Head of caudate nucleus (tissue), 42 donors: ENCODE measurements at places on chromosomes 5 and 9.

DNA sequence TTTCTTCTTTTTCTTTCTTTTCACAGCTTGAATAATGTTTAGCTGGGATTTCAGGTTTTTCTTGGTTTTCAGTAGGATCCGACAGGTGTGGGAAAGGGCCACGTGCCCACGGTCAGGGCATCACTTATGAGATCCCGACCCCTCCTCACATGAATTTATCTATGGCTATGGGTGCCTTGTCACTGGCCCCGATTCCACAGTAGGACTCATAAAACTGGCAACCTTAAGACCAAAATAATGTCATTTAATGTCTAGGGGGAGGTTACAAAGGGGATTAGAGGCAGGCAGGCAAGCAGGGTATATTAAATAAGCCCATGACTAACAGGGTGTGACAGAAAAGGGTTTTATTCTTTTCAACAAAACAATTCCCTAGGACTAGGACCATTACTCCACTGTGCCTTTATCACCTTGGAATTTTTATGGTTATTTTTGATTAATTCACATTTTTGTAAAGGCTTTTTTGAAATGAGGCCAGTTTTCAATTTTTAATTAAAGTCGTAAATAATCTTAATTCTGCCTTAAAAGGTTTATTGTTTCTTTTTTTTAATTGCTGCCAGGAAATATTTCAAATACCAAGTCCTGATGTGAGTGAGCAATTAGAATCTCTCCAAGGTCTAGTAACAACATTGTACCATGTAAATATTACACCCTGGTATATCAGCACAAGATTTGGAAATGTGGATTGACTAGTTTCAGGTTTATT is 370.4 kb downstream of the GLIS3 start:
- DNase-seq = no peak

- no peak for DNase-seq
These were observed 277.9 kb upstream of the IRX2 start for GRCh38 chr5:3029396-3029795.

- no peak for DNase-seq
These were observed 923 bp downstream of the SPATA6L start for GRCh38 chr9:4665357-4665756.

DNA sequence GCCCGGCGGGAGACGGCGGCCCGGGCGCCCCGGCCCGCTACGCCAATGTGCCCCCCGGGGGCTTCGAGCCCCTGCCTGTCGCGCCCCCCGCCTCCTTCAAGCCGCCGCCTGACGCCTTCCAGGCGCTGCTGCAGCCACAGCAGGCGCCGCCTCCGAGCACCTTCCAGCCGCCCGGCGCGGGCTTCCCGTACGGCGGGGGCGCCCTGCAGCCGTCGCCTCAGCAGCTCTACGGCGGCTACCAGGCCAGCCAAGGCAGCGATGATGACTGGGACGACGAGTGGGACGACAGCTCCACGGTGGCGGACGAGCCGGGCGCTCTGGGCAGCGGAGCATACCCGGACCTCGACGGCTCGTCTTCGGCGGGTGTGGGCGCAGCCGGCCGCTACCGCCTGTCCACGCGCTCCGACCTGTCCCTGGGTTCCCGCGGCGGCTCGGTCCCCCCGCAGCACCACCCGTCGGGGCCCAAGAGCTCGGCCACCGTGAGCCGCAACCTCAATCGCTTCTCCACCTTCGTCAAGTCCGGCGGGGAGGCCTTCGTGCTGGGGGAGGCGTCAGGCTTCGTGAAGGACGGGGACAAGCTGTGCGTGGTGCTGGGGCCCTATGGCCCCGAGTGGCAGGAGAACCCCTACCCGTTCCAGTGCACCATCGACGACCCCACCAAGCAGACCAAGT is 723 bp downstream of the SNX18 start:
- DNase-seq = peak; percentile 45

- DNase-seq = peak; percentile 3
These were observed 48.2 kb downstream of the ROPN1L start for GRCh38 chr5:10489810-10490426.

DNA sequence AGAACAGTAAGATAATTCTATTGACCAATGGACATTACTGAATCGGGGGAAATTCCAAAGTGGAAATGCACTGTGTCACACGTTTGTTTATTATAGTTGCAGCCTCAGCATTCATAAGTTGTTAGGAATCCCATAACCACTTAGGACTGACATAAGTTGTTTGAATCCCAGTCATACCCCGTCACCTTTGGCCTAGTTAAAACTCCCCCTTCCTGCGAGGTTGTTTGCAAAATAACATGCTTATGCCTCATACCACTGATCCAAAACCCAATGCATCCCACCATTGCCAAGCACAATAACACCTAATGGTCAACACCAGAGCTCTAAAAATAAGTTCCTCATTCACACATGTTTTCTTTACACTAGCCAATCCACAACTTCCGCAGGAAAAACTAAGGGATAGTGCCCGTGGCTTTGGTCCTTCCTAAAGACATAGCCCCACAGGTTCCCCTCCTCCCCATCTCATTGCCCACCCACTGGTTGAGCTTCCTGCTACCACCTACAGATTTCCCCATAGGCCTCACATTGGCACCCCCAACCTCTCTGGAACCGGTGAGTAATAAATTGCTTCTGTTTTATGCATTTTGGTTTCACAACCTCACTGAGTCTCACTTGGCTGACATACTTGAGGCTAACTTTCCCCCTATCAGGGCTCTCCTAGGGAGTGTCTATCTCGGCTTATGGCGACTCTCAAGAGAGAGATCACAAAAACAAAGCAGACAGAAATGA is 42.3 kb upstream of the MUSK start:
- no peak for DNase-seq

DNA sequence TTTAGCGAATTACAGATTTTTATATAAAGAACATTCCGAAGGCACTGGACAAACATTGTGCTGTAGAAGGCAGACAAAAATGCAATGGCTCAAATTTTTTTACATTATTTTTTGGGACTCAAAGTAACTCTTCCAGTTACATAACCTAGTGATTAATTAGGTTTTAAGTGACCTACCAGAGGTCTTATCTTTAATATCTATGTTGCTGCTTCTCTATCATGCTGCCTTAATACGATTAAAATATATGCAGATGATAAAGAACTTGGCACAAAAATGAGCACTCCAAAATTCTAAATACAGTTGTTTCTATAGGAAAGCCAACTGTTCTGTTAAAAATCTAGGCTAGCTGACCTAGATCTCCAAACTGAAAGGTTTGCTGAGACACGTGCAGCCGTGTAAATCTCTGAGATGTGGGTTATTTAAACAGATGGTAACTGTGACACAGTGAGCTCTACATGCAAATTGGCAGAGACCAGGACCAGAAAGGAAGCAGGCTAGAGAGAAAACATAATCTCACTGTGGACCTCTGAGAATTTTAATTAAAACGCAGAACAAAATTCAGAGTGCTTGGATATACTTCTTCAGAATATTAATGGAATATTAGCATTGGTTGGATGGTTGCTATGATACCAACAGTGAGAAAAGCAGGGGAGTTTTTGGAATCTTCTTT is 56.2 kb downstream of the CAMK4 start:
- peak; percentile 36 for DNase-seq

- DNase-seq = no peak
These were observed 1.4 kb downstream of the OTULIN start for GRCh38 chr5:14665949-14666348.

GRCh38 chr9:81680506-81680905 is 8.8 kb downstream of the TLE1 start:
- no peak for DNase-seq

- DNase-seq = peak; percentile 52
These were observed 19.8 kb downstream of the IFT74 start for GRCh38 chr9:26975728-26976707.

DNA sequence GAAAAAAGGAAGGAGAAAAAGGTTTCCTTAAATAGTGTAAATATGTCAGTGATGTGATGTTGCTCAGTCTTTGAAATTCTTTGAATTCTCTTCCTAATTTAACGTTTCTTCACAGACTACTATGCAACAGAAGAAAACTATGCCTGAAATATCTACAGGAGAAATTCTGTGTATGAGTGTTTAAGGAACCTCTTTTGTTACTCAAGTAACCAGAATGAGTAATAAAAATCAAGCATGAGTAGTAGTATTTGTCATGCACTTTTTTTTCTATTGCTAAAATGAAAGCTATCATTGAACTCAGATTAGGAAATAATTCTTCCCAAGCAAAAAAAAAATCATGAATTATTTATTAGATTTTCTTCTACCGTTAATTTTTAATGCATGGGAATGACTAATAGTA is 20.3 kb upstream of the THG1L start:
- DNase-seq = no peak

DNA sequence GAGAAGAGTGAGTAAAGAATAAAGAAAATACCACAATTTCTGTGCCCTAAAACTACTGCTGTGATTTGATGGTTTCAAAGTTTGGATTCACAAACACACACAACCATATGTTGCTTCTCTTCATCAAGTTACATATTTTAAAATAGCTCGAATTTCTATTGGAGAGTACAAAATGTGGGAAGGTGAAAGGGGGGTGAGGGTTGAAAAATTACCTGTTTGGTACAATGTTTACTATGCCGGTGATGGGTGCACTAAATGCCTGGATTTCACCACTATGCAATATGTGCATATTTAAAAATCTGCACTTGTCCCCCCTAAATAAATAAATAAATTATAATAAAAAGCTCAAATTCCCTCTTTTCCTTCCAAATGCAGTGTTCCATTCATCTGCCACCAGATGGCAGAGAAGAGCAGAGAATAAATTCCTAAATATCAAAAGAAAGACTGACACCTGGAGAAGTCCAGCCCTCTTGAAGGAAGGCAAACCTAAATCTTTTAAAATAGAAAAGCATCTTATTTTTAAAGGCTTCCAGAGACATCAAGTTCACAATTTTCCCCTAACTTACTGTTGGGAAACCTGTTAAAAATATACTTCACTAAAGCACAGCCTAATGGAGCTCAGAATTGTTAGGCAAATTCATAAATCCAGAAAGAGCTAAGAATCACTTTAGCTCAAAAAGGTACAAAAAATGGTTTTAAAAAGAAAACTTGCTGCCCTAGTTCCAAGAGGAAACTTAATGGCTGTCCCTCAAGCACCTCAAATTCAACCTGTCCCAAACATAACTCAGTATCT is 24.8 kb upstream of the HNRNPA0 start:
- DNase-seq = peak; percentile 47

DNA sequence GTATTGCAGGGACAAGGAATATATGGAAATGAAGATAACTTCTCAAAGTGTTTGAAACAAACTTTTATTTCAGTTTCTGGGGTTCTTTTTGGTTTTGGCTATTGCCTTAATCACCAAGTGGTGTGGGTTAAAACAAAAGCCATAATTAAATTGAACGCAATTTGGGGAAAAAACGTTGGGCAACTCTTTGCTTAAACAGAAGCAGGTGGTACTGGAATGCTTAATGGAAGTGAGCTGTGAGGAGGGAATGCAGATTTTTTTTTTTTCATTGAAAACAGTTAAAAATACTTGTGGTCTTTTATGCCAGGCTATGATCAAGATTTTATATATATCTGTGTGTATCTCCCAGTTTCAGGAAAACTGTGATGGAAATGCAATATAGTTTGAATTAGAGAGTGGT is 195.7 kb upstream of the TUT7 start:
- no peak for DNase-seq

DNA sequence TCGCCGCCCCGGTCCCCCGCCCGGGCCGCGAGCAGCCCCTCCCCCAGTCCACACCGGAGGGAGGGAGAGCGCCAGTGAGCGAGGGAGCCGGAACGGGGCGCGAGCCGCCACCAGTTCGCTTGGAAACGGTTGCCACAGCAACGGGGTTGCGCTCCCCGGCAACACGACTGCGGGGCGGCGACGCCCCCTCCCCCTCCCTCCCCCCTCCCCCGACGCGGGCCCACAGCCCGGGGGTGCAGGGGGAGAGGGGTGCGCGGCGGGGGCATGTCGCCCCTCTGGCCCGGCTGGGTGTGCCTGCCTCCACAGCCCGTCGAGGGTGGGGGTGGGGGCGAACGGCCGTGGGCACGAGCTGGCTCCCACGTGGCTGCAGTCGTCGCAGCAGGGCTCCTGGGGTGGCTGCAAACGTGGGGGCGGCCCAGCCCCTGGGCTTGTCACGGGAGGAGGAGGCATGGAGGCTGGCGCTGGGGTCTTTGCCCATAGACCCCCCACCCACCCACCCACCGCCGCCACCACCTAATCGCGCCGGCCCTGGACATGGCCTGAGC is 524 bp downstream of the PRR7 start:
- DNase-seq = peak; percentile 86

GRCh38 chr5:98798371-98798770 is 24.9 kb downstream of the RGMB start:
- DNase-seq = no peak

GRCh38 chr9:115192835-115193525 is 75.0 kb upstream of the TNC start:
- no peak for DNase-seq

DNA sequence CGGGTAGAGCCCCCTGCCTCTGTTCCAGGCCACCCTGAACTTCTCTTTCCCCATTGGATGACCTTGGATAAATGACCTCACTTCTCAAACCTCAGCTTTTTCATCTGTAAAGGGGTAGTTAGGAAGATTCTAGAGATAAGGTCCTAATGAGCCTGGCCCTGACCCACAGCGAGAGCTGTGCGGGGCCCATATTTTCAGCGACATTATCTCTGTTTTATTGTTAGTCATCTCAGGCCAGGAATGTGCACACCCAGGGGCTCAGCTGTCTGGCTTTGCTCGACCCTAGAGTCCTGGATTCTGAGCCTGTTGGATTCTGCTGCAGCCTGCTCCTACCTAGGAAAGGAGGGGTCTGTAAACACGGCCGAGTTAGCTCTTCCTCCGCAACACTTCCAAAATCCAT is 81.2 kb upstream of the LMX1B start:
- no peak for DNase-seq

GRCh38 chr5:103389357-103389756 is 130.8 kb downstream of the MACIR start:
- DNase-seq = no peak

DNA sequence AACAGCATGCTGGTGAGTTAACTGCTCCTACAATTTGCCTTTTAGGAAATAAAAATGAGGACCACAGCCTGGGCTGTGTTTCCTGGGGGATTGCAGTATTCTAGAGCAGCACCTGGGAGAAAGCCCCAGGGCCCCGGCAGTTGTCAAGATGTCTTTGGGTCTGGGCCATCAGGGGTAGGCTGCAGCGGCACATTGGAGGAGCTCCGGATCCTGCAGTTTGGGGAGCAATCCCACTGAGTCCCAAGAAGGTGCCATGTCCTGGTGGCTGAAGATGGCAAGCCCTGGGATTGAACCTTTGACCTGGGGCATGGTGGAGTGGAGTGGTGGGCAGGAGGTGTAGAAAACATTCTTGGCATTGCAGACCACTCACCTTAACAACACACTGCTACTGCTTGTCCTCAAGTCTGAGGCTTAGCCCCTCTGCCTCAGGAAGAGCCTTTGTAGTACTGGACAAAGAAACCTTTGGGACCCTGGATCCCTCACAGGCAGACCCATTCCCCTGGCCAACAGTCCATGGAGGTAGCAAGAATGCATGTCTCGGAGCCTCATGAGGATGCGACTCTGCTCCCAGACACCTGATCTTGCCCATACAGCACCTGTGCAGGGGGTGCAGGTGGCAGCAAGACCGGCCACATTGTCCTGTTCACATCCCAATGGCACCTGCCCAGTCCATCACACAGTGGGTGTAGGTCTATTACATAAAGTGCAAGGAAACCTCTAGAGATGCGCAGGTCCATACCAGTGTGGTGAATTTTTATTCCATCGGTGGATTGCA is 159.1 kb upstream of the IRX2 start:
- DNase-seq = no peak

- no peak for DNase-seq
These were observed 54.3 kb downstream of the PSD2 start for GRCh38 chr5:139849942-139850341.
